ENCODE measurements at places on chromosomes 1 and 21.

DNA sequence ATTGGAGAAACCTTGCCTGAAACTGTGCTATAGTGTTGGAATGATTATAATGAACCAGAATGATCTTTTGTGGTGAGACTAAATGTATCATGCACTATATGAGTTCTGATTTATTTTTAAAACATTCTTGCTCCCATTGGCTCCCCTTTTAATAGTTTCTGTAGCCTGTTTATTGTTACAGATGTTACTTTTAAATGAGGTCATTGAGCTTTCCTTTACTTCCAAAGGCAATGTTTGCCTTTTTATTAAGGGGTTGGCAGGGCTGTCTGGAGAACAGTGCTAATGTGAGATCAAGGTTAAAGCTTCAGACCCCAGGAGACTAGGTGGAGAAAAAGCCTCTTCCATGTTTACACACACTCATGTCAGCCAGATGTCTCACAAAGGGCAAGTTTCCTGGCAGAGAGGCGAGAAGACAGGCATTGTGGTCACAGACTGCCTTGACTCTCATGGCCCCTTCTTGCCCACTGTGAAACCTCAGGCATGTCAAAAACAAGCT lies 120.6 kb upstream of the RAVER2 start:
- no peak for DNase-seq

- no peak for DNase-seq
Observed at GRCh38 chr1:160226623-160227022, 21.4 kb downstream of the PEA15 start.

- DNase-seq = no peak
Observed at GRCh38 chr21:31514598-31514997, 144.9 kb upstream of the SOD1 start.

DNA sequence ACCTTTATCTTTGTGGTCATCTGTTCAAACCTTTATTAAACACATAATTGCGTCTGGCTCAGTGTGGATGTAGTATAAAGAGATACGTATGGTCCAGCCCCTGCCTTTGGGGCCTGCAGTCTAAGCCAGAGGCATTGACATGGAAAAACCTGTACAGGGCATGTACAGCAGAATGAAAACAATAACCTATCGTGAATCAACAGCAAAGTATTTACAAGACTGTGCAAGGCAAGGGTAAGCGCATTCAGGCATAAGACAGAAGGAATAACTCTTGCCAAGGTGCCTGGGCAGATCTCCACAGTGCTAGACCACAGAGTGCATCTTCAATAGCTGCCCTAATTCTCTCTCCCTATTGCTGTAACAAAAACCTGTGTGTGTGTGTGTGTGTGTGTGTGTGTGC lies 35.5 kb downstream of the KIRREL1 start:
- DNase-seq = no peak

DNA sequence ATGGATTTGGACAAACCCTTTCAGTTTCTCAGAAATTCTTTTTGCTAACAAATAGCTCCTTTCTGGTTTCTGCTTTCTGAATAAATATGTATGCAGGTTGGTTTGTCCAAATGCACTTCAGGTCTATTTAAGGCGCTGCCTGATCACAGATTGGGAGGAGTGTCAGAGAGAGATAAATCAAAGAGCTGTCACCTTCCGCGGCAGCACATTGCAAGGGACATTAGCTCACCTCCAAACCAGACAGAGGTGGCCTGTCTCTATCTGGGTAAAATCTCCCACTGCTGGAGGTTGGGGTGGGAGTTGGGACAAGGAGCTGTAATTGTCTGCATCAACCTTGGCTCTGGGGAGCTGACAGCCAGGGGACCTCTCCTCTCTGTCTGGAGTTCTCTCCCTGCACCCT lies 25.2 kb downstream of the PRAMEF20 start:
- DNase-seq = no peak

DNA sequence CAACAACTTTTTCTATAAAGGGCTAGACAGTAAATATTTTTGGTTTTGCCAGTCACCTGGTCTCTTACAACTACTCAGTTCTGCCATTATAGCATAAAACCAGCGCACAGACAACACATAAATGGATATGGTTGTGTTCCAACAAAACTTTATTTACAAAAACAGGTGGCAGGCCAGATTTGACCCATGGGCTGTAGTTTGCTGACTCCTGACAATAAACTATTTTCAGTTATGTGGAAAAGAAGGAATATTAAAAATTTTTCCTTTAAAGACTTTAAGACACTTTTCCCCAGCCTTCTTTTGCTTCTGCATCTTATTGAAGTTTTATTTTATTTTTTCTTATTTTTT lies 16.0 kb downstream of the EIF2D start:
- no peak for DNase-seq

DNA sequence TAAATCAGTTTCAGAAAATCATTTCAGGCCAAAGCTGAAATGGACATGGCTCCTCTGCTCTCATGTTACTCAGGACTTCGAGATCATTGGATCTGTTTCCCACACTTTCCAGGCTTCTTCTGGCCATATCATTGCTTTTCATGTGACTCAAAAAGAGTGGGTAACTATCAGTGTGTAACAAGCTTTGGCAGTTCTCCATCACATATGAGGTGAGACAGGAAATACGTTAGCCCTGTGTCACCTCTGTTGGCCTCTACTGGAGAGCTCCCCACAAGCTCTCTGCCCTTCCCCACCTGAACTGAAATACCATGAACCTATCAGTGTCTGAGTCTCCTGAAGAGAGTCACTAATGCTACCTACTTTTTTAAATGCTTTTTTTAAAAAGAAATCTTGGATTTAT lies 128.2 kb downstream of the LBR start:
- no peak for DNase-seq

DNA sequence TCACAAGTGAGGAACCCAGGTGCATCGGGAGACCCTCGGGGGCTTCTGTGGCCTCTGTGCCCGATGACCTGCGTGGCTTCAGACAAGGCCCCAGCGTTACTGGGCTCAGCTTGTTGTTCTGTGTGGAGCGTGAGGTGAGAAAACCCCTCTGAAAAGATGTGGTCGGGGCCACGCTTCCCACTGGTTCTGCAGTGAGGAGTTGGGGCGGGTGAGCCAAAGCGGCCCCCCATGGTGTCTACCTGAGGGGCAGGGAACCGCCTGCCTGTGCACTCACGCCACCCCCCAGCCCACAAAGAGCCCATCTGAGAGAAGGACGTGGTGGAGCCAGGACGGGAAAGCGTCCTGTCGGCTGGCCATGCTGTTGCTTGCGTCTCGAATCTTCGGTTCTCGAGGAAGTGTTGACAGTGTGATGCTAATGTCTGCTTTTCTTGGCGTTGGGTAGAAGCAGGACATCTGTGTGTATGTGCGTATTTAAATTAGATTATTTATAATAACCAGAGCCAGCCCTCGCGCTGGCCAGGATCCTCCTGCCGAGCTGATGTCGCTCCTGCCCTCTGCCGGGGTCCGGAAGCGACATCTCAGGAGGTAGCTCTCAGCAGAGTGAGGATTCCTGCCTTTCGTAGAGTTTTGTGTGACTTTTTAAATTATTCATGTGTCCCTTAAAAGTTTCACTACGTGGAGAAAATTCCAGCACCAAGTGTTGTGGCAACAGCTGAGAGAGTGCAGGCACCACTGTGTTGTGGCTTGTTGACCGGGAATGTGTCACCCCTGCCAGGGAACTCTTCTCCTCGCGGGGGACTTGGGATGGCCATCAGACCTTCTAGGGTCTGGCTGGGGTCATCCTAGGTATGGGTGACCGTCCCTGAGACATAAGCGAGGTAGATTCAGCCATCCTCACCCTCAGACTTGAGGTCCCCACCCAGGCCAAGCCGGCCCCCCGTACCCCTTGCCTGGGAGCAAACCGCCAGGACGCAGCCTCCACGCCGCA lies 15.3 kb downstream of the TMEM201 start:
- no peak for DNase-seq

DNA sequence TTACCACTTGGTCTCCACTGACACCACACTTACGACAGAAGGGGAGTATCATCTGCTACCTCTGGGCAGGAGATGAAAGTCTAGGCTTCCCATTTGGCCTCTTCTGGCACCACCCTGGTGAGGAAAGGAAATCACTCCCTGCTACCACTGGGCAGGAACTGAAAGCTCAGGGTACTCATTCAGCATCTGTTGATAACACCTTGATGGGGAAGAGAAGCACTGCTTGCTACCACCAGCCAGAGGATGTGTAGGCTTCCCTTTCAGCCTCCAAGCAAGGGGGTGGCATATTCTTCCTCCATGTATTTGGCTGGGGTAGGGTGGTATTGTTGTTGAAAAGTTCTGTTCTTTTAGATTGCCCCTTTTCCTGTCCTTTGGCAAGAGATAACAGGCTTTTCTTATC lies 115.0 kb downstream of the ACBD6 start:
- no peak for DNase-seq

DNA sequence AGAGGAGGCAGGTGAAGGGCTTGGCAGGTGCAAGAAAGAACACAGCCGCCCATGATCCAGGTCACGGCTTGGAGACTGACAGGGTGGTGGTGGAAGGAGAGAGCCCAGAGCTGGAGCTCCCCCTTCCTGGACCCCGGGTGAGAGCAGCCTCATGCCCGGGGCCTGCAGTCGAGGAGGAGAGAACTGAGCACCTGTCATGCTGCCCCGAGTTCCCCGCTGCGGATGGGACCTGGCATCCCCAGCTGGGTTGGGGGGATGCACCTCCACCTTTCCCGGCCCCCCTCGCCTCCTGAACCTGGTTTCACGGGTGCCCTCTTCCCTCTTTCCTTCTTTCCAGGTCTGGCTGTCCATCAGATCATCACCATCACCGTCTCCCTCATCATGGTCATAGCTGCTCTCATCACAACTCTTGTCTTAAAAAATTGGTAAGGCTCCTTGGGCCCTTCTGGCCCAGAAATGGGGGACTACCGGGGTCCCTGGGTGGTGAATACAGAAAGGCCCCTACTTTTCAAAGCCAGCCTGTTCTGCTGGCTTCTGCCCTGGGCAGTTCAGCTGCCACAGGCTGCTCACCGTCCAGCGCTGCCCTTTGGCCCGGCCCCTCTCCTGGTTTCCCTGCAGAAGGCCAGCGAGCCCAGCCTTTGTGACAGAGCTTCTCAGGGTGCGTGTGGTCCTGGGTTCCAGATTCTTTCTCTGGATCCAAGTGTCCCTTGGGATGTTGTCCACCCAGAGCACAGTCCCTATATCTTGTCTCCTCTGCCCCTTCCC lies 115.3 kb downstream of the AJAP1 start:
- no peak for DNase-seq

DNA sequence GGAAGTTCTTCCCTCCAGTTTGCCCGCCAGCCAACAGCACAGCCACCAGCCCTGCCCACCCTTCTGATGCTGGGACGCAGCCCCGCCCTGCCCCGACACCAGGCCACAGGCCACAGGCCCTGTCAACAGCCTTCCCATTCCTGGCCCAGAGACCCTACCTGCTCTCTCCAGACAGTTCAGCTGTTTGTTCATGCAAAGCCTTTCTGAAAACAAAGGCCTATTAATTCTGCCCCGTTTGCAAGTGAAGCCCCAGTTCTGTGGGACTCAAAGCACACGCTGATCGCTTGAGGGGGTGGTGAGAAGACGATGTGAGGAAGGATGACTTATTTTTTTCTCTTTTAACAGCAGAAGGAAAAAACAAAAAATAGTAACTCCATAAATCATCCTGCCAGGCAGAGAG lies 55.4 kb upstream of the KIF26B start:
- no peak for DNase-seq

GRCh38 chr1:97925151-97925550 lies 4.3 kb upstream of the DPYD start:
- DNase-seq = no peak

DNA sequence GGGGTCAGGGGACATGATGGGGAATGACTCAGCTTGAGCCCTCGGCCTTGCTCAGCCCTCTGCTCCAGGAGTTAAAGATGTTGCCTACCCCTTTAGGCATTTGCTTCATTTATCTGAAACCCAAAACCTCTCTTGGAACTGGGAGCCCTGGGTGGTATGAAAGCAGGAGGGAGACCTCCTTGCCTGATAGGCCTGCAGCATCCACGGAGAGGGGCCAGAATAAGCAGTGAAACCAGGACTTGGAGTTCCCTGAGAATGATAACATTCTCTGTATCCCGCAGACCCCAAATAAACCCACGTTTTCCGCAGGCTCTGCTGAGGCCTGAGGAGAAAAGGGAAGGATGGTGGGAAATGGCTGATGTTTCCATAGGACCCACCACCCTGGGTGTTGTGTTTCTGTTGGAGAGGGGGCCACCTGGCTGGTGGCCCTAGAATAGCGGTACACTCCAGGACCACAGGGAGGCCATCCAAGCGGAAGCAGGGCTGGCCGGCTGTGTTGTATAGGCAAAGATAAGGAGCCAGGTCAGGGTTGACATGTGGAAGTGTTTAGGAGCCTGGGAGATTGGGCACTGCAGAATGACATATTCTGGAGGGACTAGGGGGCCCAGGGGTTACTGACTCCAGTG lies 77.4 kb downstream of the FOXD2 start:
- no peak for DNase-seq
